ENCODE measurements at places on chromosomes 1 and 21. TPM values are rescaled to one million over a fixed set of nuclear protein-coding genes. Genes with fewer than 3 reads are reported as not detected.

RNU5D-1 gene
- not detected for total RNA-seq

APOBEC4 gene
- total RNA-seq, result not detected

CLEC20A gene
- total RNA-seq, result not detected

AQP10 gene
- not detected for total RNA-seq

PRRX1 gene
- total RNA-seq, result 185 TPM

CRTC2 gene
- 3.2 TPM for total RNA-seq

PRDM2 gene
- 29.5 TPM for total RNA-seq

OR2T2 gene
- not detected for total RNA-seq

GRCh38 chr1:107003972-107004371, 52.5 kb upstream of the PRMT6 start:
- no peak for DNase-seq

DNA sequence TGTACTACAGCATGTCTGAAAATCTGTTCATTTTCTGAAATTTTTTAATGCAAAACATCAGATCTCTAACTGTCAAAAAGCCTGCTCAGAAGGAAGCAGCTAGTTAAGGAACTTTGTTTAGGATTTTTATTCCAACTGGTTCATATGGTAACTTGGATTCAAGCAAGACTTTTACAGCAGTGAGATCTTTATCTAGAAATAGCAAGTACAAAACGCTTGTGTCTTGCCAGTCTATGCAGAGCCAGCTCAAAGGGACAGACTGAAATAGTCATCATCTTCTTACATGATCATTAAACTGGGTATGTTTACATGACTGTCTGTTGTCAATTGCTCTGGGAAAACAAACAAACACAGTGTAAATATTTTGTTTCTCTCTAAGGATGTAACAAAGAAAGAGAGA, 37.6 kb downstream of the DDAH1 start:
- DNase-seq, result peak; percentile 48

- DNase-seq, result no peak
These were observed 17.9 kb upstream of the HSPG2 start for GRCh38 chr1:21955058-21955457.

DNA sequence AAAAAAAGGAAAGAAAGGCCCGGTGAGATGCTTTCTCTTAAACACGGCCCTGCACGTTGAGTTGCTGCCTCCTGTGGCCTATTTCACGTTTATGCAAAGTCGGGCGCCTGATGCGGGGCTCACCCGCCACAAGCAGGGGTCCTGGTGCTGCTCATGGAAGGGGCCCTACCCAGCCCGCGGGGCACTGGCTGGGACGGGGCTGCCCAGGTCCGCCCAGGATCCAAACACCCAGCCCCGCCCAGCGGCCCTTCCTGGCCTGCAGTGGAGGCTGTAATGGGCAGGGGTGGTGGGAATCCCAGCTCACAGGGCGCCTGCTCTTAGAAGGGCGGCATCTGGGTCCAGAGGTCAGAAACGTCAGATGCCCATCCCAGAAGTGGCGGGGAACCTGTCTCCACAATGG, 1.6 kb downstream of the COL6A2 start:
- DNase-seq, result peak; percentile 40

DNA sequence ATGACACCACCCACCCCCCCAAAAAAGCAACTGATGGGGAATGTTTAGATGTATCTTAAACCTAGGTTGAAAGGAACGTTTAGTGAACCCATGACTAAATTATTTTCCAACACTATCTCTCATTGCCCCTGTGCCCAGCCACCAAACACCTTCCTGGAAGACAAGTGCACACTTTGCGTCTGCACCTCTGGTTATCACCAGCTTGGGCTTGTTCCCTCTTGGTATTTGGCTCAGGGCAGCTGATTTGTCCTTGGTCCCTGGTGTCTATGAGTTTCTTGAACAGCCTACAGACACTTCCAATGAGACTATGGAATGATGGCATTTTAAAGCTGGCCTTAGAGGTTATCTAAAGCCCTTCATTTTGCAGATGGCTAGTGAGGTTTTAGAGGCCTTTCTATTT, 15.5 kb upstream of the RIMKLA start:
- no peak for DNase-seq

GRCh38 chr1:9871021-9871420, 39.0 kb downstream of the CTNNBIP1 start:
- DNase-seq, result no peak

- DNase-seq, result no peak
These were observed 63.8 kb downstream of the ARHGEF10L start for GRCh38 chr1:17603091-17603841.

- DNase-seq, result no peak
These were observed 3.9 kb upstream of the FLG start for GRCh38 chr1:152328801-152329391.

DNA sequence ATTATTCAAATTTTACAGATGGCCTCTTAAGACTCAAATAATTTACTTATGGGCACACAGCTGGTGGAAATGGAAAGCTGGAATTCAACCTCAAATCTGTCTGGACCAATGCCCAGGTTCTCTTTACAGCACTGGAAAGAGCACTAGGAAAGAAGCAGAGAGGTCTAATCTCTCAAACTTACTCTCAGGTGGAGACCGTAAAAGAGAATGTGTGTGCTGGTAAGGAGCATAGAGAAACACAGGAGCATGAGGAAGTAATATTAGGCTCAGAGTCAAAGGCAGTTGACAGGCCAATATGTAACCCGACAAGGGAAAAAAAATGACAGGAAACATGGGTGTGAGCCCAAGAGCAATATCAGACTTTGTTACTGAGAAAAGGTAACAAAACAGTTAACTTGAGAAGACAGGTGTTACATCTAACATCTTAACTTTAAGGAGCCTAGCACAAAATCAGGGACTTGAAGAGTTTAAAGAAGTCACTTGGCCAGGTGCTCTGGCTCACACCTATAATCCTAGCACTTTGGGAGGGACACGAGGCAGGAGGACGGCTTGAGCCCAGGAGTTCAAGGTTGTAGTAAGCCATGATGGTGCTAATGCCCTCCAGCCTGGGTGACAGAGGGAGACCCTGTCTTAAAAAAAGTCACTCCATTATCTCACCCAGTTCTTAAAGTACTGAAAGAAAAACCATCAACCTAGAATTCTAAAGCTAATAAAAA, 20.7 kb downstream of the PPP1R15B start:
- peak; percentile 51 for DNase-seq

DNA sequence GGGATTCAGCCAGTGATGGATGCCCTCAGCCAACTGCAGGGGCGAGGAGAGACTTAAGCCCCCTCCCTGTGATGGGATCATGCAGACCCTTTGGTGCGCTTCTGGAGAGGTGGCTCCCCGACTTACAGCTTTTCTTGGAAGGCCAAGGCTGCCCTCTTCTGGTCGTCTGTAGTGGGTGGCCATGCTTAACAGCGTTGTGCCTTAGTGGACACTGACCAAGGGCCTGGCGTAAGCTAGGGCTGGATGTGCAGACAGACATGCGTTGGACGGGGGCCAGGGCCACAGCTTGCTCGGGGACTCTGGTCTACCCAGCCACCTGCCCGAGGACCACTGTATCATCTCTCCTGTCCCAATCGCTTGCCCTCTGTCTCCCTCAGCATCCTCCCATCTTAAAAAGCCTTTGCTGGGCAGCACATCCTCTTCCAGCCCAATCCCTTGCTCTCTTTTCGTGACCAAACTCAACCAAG, 5.5 kb downstream of the AZIN2 start:
- peak; percentile 86 for DNase-seq

GRCh38 chr1:110207831-110208230, 2.3 kb upstream of the KCNC4 start:
- peak; percentile 85 for DNase-seq

DNA sequence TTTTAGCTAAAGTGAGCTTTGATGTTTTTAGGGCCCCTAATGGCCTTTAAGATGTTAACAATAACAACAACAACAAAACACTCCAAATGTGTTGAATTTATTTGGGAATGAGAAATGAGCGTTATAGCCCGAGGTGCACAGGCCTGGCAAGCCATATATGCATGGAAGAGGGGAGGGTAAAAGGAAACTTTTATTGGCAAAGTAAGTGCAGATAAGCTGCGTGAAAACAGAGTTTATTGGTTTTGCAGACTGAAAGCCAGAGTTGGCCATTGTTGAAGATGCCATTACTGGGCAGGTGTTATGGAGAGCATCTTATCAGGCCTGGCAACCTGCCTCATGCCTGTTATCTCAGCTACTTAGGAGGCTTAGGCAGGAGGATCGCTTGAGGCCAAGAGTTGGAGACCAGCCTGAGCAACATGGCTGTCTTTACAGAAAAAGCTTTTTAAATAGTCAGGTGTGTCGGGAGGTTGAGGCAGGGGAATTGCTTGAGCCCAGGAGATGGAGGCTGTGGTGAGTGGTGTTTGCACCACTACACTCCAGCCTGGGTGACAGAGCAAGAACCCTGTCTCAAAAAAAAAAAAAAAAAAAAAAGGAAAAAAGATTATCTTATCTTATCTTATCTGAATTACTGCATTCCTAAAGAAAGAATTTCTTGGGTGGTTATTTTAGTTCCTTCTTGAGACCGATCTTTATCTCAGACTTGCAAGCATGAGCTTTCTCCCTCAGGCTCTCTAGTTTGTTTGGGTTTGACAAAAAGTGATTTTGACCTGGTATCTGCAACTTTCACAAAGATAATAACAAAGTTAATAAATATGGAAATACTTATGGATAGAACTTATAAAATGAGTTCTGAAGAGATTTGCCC, 1.7 kb downstream of the PATJ start:
- no peak for DNase-seq

- no peak for DNase-seq
These were observed 1.1 kb upstream of the TRIM62 start for GRCh38 chr1:33182896-33183295.

DNA sequence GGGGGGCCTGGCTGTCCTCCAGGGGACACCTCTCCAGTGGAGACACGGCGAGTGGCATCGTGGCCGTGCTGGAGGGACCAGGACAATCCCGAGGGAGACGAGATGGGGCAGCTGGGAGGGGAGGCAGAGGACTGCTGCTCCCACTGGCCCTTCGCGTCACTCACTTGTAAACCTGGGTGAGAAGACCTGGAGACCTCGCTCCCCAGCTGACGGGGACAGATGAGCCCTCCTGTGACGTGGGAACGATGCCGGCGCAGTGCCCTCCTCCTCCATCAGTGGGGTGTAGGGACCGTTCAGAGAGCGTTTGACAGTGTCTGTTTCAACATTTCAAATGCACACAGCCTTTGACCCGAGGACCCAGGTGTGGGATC, 4.6 kb downstream of the SPATC1L start:
- no peak for DNase-seq

DNA sequence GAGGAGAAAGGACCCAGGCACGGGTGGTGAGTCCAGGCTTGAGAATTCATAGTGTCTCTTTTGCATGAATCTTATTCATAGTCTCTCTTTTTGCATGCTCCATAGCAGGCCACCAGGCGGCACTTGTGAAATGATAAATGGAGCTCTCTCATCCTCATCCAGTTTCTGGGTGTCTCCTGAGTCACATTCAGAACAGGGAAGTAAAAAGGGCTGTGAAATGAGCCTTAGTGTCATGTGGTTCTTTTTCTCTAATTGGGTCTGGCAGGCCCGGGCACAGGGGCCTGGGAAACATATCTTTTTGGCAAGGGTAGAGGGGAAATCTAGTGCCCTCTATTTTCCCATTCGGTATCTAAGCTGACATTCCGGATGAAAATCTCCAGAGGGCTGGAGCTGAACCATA, 19.1 kb upstream of the NCF2 start:
- peak; percentile 39 for DNase-seq

GRCh38 chr1:5913876-5914275, 78.3 kb downstream of the NPHP4 start:
- DNase-seq, result no peak

- no peak for DNase-seq
These were observed 138.2 kb upstream of the CACNA1E start for GRCh38 chr1:181345146-181345545.

GRCh38 chr1:214702556-214702955, 99.6 kb downstream of the CENPF start:
- DNase-seq, result no peak

GRCh38 chr1:25031601-25031965, 101.5 kb upstream of the RUNX3 start:
- no peak for DNase-seq

GRCh38 chr1:211612786-211613107, 33.8 kb upstream of the SLC30A1 start:
- no peak for DNase-seq

DNA sequence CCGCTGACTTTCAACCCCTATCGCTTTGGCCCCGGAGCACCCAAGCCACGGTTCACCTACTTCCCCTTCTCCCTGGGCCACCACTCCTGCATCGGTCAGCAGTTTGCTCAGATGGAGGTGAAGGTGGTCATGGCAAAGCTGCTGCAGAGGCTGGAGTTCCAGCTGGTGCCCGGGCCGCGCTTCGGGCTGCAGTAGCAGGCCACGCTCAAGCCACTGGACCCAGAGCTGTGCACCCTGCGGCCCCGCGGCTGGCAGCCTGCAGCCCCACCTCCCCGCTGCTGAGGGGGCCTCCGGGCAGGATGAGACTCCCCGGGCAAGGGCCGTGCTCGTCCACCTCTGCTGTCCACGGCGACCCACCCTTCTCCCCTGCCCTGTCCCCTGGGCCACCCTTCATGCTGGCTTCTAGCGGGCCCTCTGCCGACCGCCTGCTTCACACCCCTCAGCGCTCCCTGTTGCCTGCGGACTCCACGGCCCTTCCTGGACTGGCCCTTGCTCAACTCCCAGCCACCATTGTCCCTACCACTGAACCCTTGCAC, 92.2 kb upstream of the TRABD2B start:
- no peak for DNase-seq

DNA sequence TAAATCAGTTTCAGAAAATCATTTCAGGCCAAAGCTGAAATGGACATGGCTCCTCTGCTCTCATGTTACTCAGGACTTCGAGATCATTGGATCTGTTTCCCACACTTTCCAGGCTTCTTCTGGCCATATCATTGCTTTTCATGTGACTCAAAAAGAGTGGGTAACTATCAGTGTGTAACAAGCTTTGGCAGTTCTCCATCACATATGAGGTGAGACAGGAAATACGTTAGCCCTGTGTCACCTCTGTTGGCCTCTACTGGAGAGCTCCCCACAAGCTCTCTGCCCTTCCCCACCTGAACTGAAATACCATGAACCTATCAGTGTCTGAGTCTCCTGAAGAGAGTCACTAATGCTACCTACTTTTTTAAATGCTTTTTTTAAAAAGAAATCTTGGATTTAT, 128.2 kb downstream of the LBR start:
- DNase-seq, result no peak

DNA sequence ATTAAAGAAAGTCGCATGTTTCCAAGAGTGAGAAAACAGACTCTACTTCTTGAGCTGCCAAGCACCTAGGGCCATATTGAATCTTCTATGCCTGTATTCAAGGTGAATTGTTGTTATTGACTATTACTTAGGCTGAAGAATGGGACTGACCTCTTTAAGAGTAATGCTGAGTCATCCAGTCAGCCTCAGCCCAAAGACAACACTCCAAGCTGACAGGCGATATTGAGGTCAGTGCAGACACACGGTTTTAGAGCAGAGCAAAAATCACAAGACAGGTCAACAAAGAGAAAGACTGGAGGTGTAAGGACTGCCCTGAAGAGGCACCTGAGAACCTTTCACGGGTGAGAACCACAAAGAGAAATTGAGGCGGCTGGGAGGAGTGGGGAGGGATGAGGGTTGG, 146.9 kb downstream of the MIS18A start:
- no peak for DNase-seq

DNA sequence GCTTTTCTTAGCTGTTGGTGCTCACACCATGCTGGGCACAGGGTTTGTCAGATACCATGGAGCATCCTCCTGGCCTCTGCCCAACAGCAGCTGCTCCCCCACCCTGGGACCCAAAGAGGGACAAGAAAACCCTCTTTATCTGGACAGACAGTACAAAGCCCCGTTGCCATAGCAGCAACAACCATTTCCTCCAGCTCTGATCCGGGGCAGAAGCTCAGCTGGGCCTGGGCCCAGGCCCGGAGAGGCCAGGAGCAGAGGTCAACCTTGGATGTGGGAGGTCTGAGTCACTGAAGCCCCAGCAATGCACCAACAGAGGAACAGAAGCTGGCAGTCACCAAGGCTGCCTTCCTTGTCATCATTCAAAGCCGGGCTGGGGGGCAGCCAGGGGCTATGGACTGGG, 228.4 kb upstream of the POU3F1 start:
- DNase-seq, result peak; percentile 25

Data from tongue (tissue), 3 donors.